ENCODE measurements at places on chromosomes 5 and 9.

DNA sequence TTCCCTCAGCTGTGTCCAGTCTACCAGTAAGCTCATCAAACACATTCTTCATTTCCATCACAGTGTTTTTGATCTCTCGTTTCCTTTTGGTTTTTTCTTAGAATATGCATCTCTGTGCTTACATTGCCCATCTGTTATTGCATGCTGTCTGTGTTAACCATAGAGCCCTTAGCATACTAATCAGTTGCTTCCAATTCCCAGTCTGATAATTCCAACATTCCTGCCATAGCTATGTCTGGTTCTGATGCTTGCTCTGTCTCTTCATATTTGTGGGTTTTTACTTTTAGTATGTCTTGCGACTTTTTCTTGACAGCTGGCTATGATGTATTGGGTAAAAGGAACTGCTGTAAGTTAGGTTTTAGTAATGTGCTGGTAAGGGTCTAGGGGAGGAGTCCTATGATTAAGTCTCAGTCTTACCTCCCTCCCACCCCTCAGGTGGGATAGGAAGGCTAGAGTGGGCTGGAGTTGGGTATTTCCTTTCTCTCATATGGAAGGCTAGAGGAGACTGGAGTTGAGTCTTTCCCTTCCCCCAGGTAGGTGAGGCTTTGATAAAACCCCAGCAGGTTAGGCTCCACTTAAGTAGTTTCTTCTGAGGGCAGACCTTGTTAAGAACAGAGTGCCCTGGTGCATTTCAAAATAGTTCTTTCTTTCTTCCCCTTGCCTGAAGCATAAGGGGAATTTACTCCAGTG lies 99.1 kb upstream of the RASGRF2 start:
- no peak for DNase-seq

DNA sequence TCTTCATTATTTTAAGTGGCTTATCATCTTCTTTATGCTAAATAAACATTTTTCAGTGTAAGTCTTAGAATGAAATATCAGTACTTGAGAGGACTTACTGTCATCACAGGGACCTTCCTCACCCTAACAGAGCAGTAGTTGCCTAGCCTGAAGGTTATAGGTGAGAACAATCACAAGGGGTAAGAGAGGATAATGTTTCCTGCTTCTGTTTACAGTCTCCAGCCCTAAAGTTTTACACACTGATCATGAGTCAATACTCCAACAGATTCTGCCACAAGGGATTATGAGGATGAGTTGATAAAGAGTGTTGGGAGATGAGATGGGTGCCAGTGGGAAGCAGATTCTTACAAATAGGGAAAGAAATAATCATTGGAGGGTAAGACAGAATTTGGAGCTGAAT lies 265.1 kb upstream of the DAB2 start:
- DNase-seq: no peak

- DNase-seq: no peak
These were observed 51.9 kb upstream of the TTC23L start for GRCh38 chr5:34787035-34787434.

DNA sequence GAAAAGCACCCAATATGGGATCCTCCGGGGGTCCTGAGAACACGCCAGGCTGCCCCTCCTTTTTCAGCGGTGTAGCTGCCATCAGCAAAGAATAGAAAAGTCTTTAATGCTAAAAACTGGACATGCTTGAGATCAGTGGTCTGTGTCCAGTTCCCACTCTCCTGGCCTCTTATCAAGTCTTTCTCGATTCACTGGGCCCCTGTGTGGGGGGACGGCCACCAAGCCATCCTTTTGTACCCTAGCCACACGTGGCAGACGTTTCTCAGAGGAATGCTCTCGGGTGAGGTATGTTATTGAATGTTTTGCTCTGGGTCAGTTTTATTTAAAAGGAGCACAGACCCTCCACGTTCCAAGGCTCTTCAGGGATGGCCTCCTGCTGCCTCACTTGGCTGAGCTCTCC lies 23.6 kb downstream of the FABP6 start:
- no peak for DNase-seq

DNA sequence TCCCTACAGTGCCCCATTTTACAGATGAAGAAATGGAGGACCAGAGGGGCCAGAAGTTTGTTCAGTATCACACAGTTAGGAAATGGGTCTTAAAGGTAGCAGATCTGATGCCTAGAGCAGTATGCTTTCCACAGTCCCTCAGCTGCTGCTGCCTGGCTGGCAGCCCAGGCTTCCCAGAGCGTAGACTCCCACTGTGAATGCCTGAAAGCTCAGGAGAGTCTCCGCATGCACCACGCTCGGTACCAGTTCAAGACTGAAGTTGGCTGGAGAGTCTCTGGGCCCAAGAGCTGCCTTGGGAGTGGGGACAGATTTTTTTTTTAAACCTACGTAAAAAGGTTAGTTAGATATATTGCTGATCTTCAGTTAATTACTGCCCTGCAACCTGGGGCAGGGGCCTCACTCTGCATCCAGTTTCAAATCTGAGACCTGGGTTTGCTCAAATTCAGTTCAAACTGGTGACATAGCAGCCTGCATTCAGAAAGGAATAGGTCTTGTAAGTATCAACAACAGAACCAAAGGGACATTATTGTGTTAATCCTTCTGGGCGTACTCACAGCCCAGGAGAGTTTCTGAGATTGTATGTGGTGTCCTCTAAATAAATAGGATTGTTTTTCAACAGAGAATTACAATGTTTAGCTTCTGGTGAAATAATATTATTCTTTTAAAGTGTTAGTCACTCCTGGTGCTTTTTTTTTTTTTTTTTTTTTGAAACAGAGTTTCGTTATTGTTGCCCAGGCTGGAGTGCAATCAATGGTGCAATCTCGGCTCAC lies 8.3 kb downstream of the NANS start:
- DNase-seq: no peak

DNA sequence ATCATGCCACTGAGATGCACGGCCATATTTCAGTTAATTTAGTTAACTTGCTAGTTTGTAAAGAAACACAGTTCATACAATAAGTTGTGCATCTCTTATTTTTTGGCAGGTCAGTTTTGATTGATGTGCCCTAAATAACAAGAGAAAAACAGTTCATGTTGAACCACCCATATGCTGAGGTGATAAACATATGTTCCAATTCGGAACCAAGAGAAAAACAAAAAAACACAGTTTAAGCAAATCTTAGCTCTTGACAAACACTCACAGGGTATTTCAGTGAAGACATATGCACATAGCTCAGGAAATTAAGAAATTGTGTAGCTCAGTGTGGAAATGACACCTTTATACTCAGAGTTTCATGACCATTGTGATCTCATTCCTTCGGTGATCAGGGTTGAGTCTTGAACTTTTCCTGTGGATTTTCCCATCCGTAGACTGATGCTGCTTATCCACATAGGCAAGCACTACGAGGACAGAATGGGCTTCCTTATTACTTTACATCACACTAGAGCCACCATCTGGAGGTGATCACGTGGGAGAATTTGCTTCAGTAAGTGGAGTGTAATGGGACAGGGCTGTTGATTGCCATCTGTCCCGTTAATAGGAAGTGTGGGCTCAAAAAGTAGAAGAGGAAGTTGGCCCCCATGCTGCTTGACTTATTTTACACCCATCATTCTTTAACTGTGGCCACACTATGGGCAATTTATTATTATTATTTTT lies 773.0 kb downstream of the MTRR start:
- DNase-seq: no peak

DNA sequence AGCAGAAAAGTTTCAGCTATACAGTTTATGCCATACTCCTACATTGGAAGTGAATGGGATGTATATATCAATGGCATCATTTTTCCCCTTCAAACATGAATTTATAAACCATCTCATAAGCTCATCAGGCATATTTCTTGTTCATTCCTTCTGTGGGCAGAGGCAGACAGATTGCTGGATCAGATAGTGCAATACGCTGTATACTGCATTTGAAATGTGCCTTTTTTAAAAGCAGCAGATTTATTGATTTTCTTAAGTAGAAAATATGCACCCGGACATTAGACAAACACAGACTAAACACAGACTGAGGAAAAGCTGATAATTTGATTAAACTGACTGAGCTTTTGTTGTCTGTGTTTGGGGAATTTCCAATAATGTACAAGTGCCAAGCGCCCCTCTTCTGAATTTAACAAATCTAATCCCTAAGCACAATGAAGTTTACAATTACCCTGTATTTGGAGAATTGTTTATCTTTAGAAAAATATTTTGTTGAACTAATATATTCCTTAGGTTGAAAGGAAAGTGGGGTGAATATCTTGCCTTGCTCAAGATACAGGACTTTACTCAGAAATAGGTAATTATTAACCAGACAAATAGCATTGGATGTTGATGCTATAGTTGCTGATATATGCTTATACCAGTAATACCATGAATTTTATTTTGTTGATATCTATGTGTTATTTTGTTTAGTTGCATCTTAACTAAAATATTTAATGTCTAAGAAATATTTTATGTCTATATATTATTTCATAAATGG lies 566.6 kb upstream of the MEF2C start:
- no peak for DNase-seq

DNA sequence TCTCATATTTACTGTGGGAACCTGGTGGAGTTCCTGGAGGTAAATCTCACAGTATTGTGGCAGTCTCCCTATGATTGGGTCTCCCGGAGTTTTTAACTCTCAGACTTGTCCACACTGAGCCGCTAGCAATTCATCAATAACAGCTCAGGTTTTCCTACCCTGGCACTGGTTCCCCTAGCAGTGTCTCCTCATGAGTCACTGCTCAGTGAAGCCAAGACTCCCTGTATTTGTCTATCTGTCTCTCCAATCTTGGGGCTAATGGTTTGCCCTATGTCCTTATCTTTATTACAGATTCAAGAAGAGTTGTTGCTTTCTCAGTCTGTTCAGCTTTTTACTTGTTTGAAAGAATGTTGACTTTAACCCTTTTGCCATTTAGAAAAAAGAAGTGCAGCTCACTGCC lies 176.7 kb upstream of the FGF10 start:
- no peak for DNase-seq

GRCh38 chr5:140214831-140215230 lies 39.8 kb downstream of the CYSTM1 start:
- DNase-seq: no peak

- no peak for DNase-seq
These were observed 124.7 kb downstream of the PAPPA start for GRCh38 chr9:116278326-116278725.

- no peak for DNase-seq
These were observed 95.3 kb downstream of the XRCC4 start for GRCh38 chr5:83172655-83173054.

DNA sequence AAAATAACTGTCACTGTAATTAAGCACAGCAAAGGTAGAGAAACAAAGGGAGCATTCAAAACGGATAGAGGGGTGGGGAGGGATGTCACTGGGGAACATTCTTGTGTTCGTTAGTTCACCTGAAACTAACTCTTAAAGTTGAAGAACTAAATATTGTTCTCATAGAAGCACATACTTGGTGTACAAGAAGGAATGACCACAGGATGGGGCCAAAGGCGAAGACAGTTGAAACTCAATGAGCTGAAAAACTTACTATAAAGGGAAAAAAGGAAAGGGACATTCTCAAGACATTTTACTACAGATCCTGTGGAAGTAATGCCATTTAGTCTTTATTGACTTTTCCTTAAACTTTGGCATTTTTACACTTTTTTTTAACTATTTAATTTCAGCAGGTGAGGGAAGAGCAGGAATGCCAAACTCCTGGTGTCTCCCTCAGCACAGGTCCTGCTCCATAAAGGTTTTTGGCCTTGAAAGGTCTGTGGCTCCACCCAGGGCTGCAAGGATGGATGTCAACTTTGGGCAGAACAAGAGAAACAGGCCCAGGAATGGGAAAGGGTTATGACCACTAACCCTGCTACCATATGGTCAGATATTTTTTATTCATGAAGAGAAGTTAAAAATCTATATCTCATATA lies 197.6 kb upstream of the RASA1 start:
- no peak for DNase-seq

- DNase-seq: no peak
These were observed 25.6 kb upstream of the SPATA31D4 start for GRCh38 chr9:81902626-81903025.

- DNase-seq: no peak
These were observed 7.8 kb downstream of the PHYHD1 start for GRCh38 chr9:128928624-128929023.

GRCh38 chr5:113245427-113246225 lies 189.2 kb downstream of the TSSK1B start:
- no peak for DNase-seq

- no peak for DNase-seq
These were observed 621.1 kb upstream of the MEF2C start for GRCh38 chr5:89504051-89504450.

DNA sequence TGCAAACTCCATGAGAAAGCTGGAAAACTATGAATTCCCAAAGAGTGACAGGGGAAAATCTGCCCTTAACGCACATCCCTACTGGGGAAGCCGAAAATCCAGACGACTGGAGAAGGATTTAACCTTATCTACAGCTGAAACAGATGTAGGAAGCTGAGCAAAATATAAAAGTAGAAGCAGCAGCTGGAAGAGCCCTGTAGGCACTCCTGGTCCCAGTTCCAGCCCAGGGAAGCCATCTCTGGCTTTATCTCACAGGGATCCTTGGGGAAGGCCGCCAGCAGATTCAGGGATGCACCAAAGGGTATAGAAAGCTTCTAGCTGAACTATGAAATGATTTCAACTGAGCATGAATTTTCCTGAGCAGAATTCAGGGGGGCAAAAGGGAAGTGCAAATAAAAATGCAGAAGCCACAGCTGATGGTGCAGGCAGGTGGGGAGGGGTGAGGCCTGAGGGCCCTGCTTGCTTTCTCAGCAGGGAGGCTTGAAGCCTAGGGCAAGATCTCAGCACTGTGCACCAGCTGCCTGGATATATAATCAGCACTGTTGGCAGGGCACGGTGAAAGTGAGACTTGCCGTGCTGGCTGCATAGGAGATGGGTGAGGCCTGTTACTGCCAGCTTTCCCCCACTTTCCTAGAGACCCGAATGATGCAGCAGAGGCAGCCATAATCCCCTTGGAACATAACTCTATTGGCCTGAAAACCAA lies 2019.5 kb upstream of the NUDT12 start:
- no peak for DNase-seq

GRCh38 chr5:169260896-169261569 lies 39.9 kb downstream of the SLIT3 start:
- DNase-seq: no peak

- no peak for DNase-seq
These were observed 65.9 kb upstream of the PLPP1 start for GRCh38 chr5:55600497-55601203.

DNA sequence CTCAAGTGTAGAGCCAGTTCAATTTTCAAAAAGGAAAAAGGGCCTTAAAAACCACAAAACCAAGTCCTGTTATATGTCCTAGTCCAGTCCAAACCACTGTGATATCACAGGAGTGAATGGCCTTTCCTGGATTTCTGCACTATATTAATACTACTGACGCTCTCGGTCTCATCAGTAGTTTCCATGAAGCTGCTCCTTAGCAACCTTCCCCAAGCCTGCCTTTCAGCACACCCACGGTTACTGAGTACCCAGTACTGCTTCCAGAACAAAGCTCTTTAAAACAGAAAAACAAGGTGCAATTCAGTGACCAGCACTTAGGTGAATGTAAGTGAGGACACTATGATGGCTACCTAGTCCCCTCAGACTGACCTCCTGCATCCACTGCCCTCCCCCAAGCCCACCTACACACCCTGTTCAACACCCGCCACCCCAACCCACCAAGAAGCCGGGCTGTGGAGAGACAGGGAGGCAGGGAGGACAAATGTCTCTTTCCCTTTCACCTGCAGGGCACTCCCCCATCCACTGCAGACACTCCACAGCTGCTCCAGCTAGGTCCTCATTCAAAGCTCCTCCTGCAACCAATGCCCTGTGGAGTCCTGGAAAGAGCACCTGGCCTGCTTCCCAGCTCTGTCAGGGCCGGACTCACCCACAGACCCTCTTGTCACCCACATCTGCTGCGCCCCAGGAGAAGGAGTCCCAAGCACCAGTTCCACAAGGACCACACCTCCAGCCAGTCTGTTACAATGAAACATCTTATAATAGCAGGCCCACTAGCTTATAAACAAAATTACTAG lies 25.9 kb downstream of the PSMB7 start:
- DNase-seq: no peak

GRCh38 chr5:68710514-68710913 lies 383.3 kb upstream of the SLC30A5 start:
- no peak for DNase-seq
